ENCODE measurements at places on chromosomes 7 and 10.

GRCh38 chr7:106176414-106177299 is 64.5 kb upstream of the SYPL1 start:
- no peak for DNase-seq

- DNase-seq, result no peak
Observed at GRCh38 chr10:119022846-119023552, 6.5 kb upstream of the NANOS1 start.

- DNase-seq, result no peak
Observed at GRCh38 chr10:58268454-58268945, 462 bp upstream of the CISD1 start.

GRCh38 chr7:25314731-25315267 is 86.5 kb upstream of the NPVF start:
- no peak for DNase-seq

DNA sequence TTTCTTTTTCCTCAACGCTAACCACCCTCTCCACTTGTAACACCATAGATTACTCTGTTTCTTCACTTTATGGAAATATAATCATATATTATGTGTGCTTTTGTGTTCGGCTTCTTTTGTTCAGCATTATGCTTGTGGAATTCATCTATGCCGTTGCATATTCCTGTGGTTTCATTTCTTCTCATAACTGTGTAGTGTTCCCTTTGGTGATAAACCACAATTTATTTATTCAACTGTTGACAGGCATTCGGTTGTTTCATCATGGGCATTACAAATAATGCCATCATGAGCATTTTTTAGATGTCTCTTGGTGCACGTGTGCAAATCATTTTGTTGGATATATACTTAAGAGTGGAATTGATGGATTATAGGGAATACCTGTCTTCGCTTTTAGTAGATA is 12.1 kb downstream of the AVL9 start:
- DNase-seq, result no peak

- DNase-seq, result no peak
Observed at GRCh38 chr10:84997870-84998269, 669.5 kb downstream of the CCSER2 start.

DNA sequence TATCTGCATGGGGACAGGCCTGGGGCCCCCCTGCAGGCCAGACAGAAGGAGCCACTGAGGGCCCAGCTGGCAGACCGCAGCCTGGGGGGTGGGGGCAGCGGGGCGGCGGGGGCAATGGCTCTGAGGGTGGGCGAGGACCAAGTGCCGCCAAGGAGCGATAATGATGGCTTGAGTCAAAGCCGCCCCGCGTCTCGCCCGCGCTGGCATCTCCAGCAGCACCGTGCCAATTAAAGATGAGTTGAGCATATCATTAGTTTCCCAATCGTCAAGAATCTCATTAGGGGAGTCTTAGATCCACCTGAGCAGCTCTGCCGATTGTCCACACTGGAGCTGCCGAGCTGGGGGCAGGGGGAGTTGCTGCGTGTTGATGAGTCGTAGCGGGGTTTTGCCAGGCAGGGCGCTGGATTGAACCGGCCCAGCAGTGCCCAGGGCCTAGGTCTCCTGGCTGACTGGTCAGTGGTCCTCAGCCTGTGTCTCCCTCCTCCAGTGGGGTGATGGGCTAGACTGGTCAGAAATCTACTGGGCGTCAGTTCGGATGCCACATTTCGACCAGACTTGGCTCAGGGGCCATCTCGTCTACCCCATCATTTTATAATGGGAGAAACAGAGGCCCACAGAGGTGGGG is 41.0 kb upstream of the PSMG3 start:
- no peak for DNase-seq

GRCh38 chr7:43508461-43508860 is 74.4 kb upstream of the STK17A start:
- no peak for DNase-seq

DNA sequence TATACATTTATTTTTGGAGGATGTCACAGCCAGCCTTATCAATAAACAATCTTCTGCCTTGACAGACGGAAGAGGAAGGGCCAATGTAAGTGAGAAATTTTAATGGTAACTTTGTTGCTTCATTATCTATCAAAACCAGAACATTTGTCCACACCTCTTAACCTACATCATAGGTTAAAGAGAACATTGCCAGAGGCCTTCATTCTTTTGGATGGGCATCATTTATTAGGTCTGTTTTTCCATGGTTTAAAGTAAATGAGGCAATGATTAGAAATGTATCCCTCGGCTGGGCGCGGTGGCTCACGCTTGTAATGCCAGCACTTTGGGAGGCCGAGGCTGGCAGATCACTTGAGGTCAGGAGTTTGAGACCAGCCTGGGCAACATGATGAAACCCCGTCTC is 29.5 kb upstream of the PAPSS2 start:
- DNase-seq, result no peak

GRCh38 chr10:51733057-51733456 is 33.7 kb upstream of the CSTF2T start:
- DNase-seq, result no peak

GRCh38 chr10:49280001-49280408 is 19.0 kb upstream of the C10orf71 start:
- DNase-seq, result no peak

GRCh38 chr10:32891261-32891660 is 66.8 kb downstream of the ITGB1 start:
- DNase-seq, result no peak

GRCh38 chr7:156829669-156830336 is 63.2 kb downstream of the LMBR1 start:
- DNase-seq, result no peak

DNA sequence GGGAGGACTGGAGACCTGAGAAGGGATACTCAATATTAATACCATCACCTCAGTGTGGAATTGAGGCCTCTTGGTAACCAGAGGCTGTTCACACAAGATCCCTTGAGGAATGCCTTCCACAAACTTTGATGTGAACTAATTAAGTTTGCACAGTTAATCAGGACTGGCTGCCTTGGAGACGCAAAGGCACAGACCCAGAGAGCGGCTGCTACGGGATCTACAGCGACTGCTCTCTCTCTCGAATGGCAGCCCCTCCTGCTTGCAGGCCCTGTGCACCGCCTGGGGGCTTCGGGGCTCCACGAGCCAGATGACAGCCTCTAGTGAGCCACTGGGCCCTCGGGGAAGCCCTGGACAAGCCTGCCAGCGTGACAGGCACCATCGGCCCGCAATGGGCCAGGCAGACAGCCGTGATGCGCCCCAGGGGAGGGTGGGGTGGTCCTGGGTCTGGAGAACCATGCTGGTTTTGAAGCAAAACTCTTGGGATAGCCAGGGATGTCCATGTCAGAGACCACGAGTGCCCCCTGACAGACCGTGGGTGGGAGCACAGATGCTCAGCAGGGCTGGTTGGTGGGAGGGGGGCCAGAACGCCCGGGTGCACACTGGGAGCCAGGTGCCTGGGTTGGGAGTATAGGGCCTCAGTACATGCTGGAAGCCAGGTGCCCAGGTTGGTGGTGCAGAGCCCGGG is 195.6 kb downstream of the ELFN1 start:
- no peak for DNase-seq

GRCh38 chr10:101932183-101932582 is 88.6 kb upstream of the KCNIP2 start:
- no peak for DNase-seq

DNA sequence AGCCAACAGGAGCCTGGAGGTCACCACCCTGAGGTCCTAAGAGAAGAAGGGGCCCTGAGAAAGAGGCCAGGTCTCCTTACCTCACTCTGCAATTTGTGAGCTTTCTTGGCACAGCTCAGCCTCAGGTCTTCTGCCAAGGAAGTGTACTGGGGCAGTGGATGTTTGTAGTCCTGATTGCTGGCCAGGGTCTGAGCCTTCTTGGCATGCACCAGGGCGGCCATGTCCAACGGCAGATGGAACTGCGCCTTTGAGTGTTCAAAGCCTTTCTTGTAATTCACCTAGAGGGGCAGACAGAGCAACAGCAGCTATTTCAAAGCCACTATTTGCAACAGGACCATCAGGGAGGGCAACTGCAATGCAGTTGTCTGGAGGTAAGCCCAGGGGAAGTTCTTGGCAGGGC is 51.7 kb downstream of the NRAP start:
- no peak for DNase-seq

GRCh38 chr7:95691464-95691863 is 80.9 kb upstream of the DYNC1I1 start:
- DNase-seq, result no peak

GRCh38 chr7:6320791-6321190 is 48.4 kb upstream of the CYTH3 start:
- DNase-seq, result no peak

GRCh38 chr7:87774690-87775089 is 101.5 kb downstream of the SLC25A40 start:
- no peak for DNase-seq

DNA sequence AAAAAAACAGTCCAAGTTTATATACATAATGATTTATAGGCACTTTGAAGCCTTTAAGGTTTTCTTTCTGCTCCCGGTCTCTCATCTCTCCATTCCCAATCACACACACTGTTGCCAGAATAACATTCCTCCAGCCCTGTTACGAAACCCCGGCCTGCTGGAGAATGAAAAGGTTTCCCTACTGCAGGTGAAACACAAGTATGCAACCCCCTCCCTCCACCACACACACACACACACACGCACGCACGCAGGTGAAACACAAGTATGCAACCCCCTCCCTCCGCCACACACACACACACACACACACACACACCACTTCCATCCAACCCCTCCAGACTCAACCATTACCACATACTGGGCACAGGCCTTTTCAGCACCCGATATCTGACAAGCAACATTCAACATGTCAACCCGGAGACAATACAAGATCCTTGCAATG is 87.5 kb downstream of the PARD3 start:
- no peak for DNase-seq

GRCh38 chr7:138116141-138116540 is 39.9 kb downstream of the AKR1D1 start:
- DNase-seq, result no peak

DNA sequence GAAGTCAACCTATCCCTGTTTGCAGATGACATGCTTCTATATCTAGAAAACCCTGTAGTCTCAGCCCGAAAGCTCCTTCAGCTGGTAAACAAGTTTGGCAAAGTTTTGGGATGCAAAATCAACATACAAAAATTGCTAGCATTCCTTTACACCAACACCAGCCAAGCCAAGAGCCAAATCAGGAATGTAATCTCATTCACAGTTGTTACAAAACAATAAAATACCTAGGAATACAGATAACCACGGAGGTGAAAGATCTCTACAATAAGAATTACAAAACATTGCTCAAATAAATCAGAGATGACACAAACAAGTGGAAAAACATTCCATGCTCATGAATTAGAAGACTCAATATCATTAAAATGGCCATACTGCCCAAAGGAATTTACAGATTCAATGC is 50.4 kb upstream of the ZNF365 start:
- no peak for DNase-seq

GRCh38 chr7:106818736-106819135 is 46.3 kb upstream of the PIK3CG start:
- no peak for DNase-seq

DNA sequence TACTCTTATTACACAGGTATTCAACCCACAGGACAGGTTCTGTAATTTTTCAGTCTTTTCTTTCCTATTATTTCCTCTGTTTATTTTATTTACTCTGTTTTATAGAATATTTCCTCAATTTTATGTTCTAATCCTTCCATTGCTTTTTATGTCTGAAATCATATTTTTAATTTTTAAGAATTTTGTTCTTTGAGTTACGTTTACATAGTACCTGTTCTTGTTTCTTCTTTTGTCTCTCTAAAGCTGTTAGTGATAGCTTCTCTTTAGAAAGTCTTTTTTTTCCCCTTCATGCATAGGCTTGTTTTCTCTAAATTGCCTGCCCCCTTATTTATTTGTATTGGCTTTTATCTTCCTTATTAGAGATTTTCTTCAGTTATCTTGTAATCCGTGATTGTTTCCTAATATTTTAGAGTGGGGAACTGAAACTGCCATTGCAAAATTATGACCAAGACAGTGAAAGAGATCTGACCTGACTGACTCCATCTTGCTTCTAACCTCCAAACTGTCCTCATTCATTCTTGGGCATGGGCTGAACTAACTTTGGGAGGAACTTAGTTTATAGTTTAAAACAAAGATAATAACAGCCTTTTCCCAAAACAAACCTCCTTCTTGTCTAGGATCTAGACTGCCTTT is 187.6 kb downstream of the PFKFB3 start:
- no peak for DNase-seq

Measured in C1 segment of cervical spinal cord (tissue), 14 donors.